Naive thymus-derived CD8-positive, alpha-beta T cell (primary cell): ENCODE measurements at places on chromosomes 3 and 15.

- no peak for DNase-seq
- no peaks in the 10 kb centered on the region for H3K4me1 ChIP-seq
- peak overlapping the region; percentile 27 for H3K27ac ChIP-seq
- no peaks in the 10 kb centered on the region for H3K27me3 ChIP-seq
- H3K4me3 ChIP-seq = no peak overlapping the region
These were observed 35.2 kb downstream of the IFT122 start for GRCh38 chr3:129474984-129475804.

- H3K27ac ChIP-seq = no peak overlapping the region
- DNase-seq = no peak
- H3K4me1 ChIP-seq = no peaks in the 10 kb centered on the region
These were observed 233.5 kb downstream of the MYRIP start for GRCh38 chr3:40042752-40043443.

DNA sequence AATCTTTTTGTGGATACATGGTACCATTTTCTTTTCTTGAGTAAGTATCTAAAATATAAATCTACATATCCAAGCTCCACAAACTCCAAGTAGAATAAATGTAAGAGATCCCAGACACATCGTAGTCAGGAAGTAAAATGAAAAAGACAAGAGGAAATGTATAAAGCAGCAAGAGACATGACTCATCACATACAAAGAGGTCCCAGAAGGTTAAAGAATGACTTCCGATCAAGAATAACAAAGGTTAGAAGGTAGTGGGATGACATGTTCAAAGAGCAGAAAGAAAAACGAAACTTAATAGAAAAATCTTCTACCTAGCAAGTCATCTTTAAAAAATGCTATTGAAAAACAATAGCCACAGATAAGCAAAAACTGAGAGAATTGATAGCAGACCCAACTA is 705.8 kb downstream of the NR2F2 start:
- peaks cover 4% of the 10 kb centered on the region for H3K36me3 ChIP-seq
- no peak overlapping the region for H3K27ac ChIP-seq
- no peak for DNase-seq

- H3K36me3 ChIP-seq = peaks cover 5% of the 10 kb centered on the region
- no peak overlapping the region for H3K27ac ChIP-seq
- peaks cover 4% of the 10 kb centered on the region for H3K4me1 ChIP-seq
- DNase-seq = no peak
These were observed 282.7 kb downstream of the SHQ1 start for GRCh38 chr3:72565593-72565992.

DNA sequence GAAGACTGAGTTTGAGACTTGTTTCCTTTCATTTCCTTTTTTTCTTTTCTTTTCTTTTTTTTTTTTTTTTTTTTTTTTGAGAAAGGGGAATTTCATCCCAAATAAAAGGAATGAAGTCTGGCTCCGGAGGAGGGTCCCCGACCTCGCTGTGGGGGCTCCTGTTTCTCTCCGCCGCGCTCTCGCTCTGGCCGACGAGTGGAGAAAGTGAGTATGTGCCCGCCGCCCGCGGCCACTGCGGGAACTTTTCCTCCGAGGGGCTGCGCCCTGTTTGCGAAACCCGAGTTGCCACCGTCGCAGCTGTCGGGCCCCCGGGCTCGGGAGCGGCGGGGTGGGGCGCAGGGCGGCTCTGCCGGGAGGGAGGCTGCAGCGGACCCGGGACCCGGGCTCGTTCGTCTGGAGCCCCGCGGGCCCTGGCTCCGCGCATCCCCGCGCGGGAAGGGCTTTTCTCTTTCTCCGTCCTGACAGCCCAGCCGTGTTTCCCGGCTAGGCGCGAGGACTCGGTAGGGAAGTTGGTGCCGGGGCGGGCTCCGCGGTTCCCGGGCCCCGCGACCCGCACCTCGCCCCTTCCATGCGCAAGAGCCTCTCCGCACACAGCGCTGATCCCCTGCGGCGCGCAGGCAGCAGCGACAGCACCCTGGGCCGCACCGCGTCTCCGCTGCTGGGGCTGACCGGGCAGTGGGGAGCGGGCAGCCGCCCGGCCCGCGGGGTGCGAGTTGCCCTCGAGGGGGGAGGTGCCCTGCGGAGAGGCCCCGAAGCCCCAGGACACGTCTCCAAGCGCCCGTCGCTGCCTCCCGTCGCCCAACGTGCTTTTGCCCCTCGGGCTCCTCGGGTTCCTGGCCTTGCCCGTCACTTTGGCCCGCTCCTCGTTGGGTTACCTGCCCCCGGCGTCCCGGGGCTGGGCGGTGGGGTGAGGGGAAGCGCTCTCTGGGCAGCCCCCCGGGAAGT is 1.4 kb downstream of the IGF1R start:
- peak overlapping the region; percentile 98 for H3K27ac ChIP-seq
- peak overlapping the region; percentile 98 for H3K4me3 ChIP-seq
- H3K4me1 ChIP-seq = peaks cover 50% of the 10 kb centered on the region
- DNase-seq = peak; percentile 41
- no peaks in the 10 kb centered on the region for H3K27me3 ChIP-seq
- H3K36me3 ChIP-seq = no peaks in the 10 kb centered on the region

DNA sequence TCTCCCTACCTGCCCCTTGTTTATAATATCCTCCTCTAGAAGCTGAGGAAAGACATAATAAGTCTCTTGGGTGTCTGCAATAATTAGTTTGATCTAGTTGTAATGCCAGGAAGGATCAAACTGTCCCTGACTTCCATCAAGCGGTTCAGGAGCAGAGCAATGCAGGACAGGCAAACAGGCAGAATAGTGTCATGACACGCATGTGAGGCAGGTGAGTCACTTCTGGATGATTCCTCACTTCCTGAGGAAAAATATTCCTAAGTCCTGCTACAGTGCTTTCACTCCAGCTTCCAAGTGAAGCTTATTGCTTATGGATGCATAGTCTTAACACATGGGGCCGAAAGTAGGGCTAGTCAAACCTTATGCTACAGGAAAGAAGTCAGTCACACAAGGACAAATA is 85.8 kb downstream of the GREM1 start:
- peaks cover 12% of the 10 kb centered on the region for H3K36me3 ChIP-seq
- no peak overlapping the region for H3K4me3 ChIP-seq
- H3K27ac ChIP-seq = no peak overlapping the region
- peaks cover 16% of the 10 kb centered on the region for H3K4me1 ChIP-seq
- no peak for DNase-seq
- peaks cover 32% of the 10 kb centered on the region for H3K27me3 ChIP-seq

- H3K36me3 ChIP-seq = peaks cover 5% of the 10 kb centered on the region
- no peak overlapping the region for H3K27ac ChIP-seq
- H3K27me3 ChIP-seq = no peaks in the 10 kb centered on the region
- no peak overlapping the region for H3K4me3 ChIP-seq
These were observed 63.0 kb downstream of the CHSY1 start for GRCh38 chr15:101188637-101189408.

GRCh38 chr15:82047453-82048400 is 1.9 kb upstream of the MEX3B start:
- peak overlapping the region; percentile 74 for H3K4me3 ChIP-seq
- H3K4me1 ChIP-seq = peaks cover 13% of the 10 kb centered on the region
- no peak for DNase-seq
- H3K27me3 ChIP-seq = no peaks in the 10 kb centered on the region

- H3K27me3 ChIP-seq = no peaks in the 10 kb centered on the region
- no peak for DNase-seq
- H3K36me3 ChIP-seq = no peaks in the 10 kb centered on the region
- H3K4me1 ChIP-seq = peaks cover 27% of the 10 kb centered on the region
These were observed 68.7 kb downstream of the SRGAP3 start for GRCh38 chr3:9180764-9181117.

DNA sequence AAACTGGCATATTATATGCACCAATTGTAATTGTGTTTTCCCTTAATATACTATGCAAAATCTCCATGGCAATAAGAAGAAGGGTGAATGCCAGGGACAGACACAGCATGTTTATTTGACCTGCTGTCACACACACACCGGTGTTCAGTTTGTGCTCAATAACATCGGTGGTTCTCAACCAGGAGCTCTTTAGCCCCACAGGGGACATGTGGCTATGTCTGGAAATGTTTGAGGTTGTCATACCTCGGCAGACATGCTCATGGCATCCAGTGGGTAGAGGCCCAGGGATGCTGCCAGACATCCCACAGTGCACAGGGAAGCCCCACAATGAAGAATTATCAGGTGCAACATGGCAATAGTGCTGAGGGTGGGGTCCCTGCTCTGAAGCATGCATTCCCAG is 38.2 kb downstream of the GLB1 start:
- H3K36me3 ChIP-seq = peaks cover 9% of the 10 kb centered on the region
- no peaks in the 10 kb centered on the region for H3K27me3 ChIP-seq
- H3K27ac ChIP-seq = no peak overlapping the region
- peaks cover 71% of the 10 kb centered on the region for H3K4me1 ChIP-seq
